Mesothelial cell of epicardium (in vitro differentiated cells): ENCODE measurements at places on chromosomes 6 and 20. TPM values are rescaled to one million over a fixed set of nuclear protein-coding genes. Genes with fewer than 3 reads are reported as not detected.

- H3K4me3 ChIP-seq = no peak overlapping the region
- peaks cover 21% of the 10 kb centered on the region for H3K36me3 ChIP-seq
- no peaks in the 10 kb centered on the region for H3K4me1 ChIP-seq
- H3K27me3 ChIP-seq = no peaks in the 10 kb centered on the region
- H3K27ac ChIP-seq = no peak overlapping the region
Measured at GRCh38 chr6:121627761-121628160, 192.3 kb downstream of the GJA1 start.

DNA sequence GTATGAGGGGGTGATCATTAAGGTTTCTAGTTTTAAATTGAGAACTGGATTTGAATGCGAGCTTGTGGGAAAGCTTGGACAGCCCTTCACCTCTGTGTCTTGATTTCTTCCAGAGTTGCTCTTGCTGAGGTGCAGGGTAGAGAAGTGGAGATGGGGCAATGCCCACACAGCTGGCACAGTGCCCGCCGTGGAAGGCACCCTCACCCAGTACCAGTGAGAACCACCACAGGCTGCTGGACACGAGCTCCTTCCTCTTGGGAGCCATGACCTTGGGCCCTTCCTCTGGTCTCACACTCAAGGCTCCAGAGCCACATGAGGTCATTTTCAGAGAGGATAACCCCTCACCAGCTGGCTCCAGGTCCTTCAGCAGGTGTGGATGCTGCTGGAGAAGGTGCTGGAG is 67.3 kb downstream of the DACT2 start:
- no peak overlapping the region for H3K4me3 ChIP-seq
- no peak for DNase-seq
- no peaks in the 10 kb centered on the region for H3K36me3 ChIP-seq
- H3K27ac ChIP-seq = no peak overlapping the region
- peaks cover 23% of the 10 kb centered on the region for H3K4me1 ChIP-seq

HCK gene
- total RNA-seq = not detected in 3 replicates

- peaks cover 34% of the 10 kb centered on the region for H3K4me1 ChIP-seq
- no peak overlapping the region for H3K4me3 ChIP-seq
- peak overlapping the region; percentile 36 for H3K27ac ChIP-seq
- no peaks in the 10 kb centered on the region for H3K27me3 ChIP-seq
Measured at GRCh38 chr6:105330913-105331312, 72.0 kb downstream of the PREP start.
